T follicular helper cell (primary cell): ENCODE measurements at places on chromosomes 4 and X.

DNA sequence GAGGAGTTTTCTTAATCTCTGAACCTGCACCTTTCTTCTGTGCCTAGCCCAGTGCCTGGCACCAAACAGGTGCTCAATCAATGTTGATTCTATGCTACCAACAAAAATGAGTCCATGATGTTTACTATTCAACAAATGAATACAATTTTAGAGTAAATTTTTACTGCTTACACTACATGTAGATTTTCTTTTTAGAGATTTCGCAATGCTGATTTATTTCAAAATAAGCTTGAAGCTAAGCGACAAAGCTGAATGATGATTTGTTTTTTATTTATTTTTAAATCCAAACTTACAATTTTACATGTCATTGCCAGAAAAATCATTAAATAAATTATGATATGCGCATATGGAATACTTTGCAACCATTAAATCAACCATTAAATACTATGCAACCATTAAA lies 55.7 kb downstream of the AR start:
- no peak for DNase-seq

DNA sequence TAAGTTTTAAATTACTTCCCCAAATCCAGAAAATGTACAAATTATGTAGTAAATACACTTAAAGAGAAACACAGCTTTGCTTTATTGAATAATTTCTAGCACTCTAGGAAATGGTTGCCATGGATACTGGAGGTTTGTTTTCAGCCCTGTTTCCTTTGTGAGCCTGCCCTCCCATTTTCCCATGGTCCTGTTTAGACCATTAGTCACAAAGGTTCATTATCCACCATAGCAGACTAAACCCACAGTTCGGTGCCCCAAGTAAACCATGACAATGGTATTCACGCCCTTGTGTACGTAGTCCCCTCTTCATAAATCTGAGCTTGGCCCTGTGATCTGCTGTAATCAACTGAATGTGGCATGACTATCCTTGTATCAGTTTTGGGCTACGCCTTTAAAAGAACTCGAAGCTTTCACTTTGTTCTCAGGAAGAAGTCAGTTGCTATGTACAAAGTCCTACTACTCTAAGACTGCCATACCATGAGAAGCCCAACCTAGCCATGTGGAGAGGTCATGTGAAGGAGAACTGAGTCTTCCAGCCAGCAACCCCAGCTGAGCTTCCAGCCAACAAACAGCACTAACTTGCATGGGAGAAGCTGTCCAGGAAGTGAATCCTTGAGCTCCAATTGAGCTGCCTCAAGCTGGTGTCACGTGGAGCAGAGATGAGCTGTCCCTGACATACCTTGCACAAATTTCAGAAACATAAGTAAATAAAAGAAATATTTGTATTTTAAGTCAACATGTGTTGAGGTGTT lies 300.4 kb downstream of the LDB2 start:
- no peak for DNase-seq

- no peak for DNase-seq
Observed at GRCh38 chrX:37921758-37922157, 74.4 kb upstream of the DYNLT3 start.

- no peak for DNase-seq
Observed at GRCh38 chrX:68822641-68823410, 6.0 kb upstream of the EFNB1 start.

DNA sequence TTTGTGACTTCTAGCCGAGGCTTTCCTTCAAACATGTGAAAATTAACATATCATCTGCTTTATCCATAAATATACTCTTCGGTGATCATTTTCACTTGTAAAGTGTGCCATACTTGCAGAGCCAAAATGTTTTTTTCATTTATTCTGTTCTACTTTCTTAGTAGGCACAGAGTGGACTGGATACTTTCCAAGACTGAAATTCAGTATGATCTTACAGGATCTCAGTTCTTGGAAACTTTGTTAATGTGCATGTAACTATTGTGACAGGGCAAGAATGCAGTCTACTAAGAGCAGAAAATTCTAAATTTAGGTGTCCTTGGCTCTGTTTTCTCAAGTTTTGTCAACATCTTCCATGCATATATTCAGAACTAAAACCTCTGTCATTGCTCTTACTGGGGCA lies 284.9 kb downstream of the TEX13A start:
- no peak for DNase-seq

DNA sequence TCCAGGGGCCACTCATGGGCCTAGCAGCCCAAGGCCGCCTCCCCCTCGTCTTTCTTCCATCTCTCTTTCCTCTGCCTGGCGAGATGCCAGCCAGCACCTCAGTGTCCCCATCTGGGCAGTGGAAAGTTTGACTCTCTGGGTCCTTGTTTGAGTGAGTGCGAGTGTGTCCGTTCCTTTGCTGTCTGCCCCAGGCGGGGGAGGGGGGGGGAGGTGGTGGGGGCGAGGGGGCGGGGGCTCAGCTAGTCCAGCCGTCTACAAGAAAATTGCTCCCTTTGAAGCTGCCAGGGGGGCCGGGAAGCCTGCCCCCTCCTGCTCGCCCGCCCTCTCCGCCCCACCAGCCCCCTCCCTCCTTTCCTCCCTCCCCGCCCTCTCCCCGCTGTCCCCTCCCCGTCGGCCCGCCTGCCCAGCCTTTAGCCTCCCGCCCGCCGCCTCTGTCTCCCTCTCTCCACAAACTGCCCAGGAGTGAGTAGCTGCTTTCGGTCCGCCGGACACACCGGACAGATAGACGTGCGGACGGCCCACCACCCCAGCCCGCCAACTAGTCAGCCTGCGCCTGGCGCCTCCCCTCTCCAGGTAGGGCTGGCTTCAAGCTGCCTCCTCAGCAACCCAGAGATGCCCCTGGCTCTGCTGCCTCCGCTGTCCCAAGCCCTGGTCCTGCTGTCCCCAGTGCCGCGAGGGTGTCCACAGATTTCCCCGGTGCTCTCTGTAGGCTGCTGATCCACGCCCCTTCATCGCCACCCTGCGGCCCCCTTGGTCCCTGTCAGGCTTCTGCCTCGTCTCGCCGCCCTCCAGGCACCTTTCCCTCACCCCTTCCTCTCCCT lies at the start of gene BGN:
BGN (plus strand) TSS at position 440 of the 821 bp plus-strand sequence. CDS start 9,652 bp downstream, outside the sequence.
- no peak for DNase-seq
